SW480 (cell line): ENCODE measurements at places on chromosomes 7 and 10.
A peak's percentile ranks its signal among the peaks of the same experiment; 100 is the strongest.

DNA sequence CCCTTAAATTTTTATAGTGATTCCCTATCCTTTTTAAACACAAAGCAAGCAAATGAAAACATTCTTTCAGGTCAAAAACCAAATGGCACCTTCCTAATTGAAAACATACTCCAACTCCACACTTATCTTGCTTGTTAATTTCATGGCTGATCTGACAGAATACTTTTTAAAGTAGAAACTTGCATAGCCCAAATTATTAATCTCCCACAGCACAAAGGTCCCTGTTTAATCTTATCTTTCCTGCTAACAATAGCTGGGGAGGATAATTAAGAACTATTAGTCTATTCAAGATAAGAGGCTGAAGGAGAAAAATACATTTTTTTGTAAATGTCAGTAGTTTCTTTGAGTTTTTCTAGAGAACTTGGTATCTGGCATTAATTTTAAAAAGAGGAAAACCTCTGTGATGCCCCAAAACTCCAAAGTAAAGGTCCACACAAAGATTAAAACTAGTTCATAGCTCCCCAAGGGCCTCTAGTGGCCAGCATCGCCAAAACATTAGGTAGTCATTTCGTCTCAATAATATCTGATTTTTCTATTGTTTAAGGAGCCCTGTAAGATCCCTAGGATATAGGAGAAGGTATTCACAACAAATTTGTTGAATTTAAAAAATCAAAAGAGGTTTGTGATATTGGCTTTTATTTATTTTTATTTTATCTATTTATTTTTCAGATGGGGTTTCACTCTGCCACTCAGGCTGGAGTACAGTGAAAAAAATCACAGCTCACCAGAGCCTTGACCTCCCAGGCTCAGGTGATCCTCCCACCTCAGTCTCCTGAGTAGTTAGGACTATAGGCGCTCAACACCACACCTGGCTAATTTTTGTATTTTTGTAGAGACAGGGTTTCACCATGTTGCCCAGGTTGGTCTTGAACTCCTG, 14.7 kb downstream of the CDNF start:
- peak; percentile 34 for DNase-seq

- DNase-seq: no peak
These were observed 241.4 kb downstream of the TNS3 start for GRCh38 chr7:47340517-47340916.

DNA sequence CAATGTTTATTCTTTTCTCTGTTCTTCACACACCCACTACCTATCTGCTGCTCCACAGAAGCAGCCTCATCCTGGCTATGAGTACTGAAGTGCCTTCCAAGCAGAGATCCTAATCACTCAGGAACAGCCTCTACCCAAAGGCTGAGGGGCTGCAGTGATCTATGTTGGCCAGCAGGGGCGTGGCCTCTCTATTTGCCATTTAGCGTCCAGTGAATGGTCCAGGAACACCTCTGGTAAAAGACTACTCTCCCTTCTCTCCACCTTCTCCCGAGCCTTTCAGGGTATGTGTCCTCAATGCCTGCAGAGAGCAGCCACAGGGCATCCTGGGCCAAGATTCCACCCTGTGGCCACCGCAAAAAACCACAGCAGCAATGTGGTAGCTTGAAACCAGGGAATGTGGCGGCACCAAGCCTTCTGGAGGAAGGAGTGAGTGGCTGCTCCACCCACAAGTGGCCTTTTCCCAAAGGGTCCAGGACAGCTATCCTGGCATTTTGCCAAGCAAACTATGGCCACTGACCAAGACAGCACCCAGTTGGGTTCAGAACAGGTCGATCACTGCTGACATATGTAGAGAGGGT, 70.9 kb downstream of the SYPL1 start:
- peak; percentile 83 for DNase-seq

GRCh38 chr10:82660205-82660604, 785.2 kb downstream of the NRG3 start:
- no peak for DNase-seq

DNA sequence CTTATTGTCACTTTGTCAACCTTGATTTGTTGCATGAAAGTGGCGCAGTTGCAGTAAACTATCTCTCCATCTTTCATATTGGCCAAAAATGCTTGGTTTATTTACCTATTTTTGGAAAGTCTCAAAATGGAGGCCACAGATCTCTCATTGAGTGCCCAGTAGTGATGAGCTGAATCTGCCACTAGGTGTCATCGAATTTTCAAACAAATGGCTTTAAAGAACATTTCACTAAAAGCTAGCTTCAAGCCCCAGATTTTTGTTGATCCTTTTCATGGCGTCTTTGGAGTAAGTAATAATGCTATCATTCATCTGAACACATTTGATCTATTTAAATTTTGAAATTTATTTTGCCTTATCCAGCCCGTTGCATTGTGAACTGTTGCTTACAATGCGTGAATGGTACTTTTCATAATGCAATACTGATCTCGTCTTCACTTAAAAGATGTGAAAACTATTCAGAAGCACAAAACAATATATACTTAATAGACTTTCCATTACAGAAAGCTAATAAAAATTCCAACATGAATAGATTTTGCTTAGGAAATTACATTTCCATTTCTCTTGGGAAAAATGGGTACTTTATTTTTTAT, 236.2 kb downstream of the DNAJB9 start:
- DNase-seq: peak; percentile 7

DNA sequence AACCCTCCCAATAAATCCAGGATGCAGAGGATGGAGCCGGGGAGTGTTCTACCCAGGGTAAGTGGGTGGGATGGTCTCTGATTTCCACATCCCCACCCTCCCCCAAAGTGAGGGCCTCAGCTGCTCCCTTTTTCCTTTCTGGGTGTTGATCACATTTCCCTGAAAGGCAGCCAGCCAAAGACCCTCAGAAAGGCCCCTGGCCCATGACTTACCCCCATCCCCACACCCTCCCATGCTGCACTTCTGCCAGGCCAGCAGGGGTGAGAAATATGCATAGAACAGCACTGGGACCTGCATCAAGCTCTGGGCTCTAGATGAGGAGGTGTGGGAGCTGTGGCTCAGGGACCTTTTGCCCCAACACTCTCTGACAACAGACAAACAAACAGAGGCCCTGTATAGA, 927.3 kb upstream of the ZNF722 start:
- no peak for DNase-seq

GRCh38 chr10:25498645-25499044, 323.8 kb downstream of the GPR158 start:
- DNase-seq: no peak

GRCh38 chr7:36227223-36227622, 74.2 kb downstream of the EEPD1 start:
- no peak for DNase-seq

DNA sequence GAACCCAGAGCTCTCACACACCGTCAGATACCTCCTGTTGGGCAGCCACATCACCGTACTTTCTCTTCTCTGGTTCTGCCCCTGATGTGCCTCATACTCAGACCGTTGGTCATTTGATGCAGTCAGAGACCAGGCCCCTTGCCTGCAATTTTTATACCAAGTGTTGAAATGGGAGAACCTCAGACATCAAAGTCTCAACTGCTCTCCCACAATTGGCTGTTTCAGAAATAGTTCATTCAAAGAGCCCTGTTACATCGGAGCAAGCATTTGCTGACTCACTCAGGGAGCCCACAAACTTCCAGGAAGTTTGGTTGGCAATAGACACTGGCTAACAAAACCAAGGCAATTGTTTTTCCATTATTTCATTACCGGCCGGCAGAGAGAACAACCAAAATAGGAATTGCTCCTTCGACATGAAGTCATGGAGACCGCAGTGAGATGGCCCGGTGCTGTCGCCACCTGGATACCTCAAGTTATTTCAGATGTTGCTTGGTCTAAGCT, 33.5 kb upstream of the ADAM12 start:
- DNase-seq: peak; percentile 92

GRCh38 chr7:81478664-81479063, 291.2 kb downstream of the HGF start:
- peak; percentile 23 for DNase-seq
